A549 (cell line): ENCODE measurements at places on chromosomes 2 and 18.

- DNase-seq: no peak
Measured at GRCh38 chr2:23418461-23418911, 33.5 kb downstream of the KLHL29 start.

GRCh38 chr2:241096979-241097378, 5.1 kb downstream of the MTERF4 start:
- DNase-seq: no peak

- peak; percentile 81 for DNase-seq
Measured at GRCh38 chr2:73212448-73213176, 1.4 kb upstream of the SMYD5 start.

DNA sequence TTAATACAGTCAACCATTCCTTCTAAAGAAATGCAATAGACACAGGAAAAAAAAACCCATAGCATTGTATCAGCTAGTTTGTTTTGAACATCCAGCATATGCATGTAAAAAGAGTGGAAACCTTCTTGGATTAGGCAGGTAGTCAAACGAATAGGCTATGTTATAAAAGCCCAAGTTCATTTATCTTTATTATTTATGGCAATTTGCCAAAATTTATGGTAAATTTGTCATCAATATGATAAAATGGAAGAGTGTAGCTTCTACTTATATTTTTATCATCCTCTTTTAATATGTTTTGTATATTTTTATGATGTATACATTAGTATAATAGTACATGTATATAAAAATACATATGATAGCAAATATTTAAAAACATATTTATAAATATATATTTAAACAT, 23.9 kb downstream of the DSC1 start:
- DNase-seq: no peak

GRCh38 chr2:28321426-28321825, 71.2 kb upstream of the FOSL2 start:
- no peak for DNase-seq

DNA sequence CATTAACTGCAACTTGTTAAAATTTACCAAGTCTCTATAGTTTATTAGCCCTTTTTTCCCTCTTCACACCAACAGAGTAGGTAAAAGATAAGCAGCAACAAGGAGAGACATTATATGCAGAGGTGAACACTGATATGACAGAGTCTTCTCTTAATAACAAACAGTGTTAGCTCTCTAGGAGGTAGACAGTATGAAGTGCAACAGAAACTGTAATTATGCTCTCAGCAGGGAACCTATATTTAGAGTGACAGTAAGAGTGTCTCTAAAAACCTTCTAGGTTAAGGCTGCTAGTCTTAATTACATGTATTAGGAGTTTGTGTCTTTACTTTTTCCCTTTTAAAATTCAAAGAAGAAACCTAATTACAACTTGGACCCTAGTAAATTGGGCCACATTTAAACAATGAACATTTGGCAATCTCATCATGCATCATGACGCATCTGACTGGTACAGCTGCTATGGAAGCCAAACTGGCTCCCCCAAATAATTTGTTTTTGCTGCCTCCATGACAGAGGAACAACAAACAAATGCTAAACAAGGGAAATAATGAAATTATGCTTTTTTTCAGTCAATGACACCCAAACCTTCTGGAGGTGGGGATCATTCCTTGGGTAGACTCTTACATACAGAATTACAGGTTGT, 69.9 kb upstream of the MMADHC start:
- DNase-seq: no peak

DNA sequence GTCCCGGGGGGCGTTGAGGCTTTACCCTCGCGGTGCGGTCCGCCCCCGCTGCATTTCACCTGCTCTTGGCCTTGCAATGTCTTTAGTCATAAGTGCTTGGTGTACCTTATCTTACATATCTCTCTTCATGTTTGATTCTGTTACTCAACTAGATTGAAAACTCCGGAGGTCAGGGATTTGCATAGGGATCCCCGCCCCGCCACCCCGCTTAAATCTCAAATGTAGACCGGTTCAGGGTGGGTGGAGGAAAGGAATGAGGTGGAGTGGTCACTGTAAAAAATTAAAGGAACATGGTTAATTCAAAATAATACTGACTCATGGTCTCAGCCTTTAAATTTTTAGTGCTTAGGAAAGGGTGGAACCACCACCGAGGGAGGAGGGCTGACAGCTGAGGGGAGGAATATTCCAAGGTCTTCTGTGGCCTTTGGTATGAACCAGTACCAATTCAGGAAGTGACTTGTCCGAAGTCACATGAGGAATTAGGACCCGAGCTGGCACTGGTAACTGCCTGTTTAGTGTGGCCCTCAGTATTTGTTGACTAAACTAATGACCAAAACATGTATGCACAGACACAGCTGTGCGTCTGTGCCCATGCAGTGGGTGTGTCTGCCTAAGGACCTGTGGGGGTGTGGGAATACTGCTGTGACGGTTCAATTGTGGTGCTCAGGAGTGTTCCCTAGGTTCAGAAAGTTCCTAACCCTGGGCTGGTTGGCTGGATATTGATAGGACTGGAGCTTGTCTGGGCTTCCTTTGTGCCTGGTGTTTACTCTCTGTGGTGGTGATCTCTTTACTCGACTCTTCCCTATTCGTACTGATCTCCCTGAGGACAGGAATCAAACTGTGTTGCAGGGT, 1.0 kb downstream of the PLEKHB2 start:
- peak; percentile 13 for DNase-seq

DNA sequence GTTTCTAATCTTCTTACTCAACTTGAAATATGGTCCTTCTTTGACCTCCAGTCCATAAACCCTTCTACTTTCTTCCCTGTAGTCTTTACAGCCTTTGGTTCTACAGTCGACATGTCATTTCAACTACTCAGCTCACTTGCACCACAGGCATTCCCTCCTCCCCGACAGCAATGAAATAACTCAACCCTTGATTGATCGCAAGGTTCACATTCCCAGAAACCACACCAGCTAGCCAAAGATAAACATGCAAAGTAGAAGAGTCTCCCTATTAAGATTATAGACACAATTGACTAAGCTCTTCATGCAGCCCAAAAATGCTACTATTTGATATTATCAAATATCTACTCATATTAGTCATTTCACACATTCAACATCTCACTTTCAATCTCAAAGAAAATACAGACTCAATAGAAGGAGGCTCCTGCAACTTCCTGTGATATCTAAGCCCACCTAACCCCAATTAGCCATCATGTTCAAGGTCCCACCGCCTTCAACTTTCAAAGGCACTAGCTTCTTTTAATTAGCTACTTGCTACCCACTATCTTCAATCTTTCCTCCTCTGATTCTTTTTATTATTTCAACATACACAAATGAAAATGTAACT, 50.8 kb downstream of the RTTN start:
- DNase-seq: no peak

- DNase-seq: no peak
Measured at GRCh38 chr2:38672445-38673391, 6.8 kb downstream of the GALM start.

- DNase-seq: no peak
Measured at GRCh38 chr2:128354726-128355470, 36.2 kb upstream of the HS6ST1 start.

DNA sequence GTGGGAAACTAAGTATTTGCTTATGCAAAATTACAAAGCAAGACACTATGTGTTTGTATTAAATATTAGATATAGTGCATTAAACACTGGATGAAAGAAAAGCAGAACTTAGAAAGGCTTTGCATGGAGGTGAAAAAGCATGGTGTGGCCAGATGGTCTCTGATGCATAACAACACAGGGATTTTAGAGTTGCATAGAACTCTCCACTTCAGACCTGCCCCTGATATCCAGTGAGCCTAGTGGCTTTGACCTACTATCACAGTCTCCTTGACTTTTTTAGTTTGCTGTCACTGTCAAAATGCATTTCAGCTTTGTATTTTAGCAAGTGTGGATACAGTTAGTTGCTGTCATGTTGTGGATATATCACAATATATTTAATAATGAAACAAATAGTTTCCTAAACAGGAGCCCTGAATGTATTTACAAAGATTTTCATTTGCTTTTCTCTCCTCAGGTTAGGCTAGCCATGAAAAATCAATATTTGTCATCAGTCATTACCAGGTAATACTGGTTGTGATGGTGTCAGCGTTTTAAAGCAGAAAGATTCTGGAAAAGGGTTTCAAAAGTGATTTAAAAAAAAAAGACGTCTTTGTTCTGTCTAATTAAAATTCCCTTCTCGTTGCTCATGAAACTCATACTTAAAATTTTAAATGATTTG, 5.2 kb downstream of the CSRNP3 start:
- no peak for DNase-seq

DNA sequence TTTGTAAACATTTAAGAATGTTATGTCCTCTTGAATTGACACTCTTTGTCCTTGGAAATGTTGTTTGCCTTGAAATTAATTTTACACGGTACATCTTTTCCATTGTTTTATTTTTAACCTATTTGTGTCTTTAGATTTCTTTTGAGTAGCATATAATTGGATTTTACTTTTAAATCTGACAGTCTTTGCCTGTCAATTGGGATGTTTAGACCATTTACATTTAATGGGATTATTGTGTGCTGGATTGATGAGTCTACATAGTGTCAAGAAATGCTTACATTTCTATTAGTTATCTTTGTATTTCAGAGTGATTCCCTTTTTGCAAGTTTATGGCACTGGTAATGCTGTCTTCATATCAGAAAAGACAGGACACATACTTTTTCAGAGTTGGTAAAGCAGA, 61.5 kb downstream of the BABAM2 start:
- DNase-seq: no peak

DNA sequence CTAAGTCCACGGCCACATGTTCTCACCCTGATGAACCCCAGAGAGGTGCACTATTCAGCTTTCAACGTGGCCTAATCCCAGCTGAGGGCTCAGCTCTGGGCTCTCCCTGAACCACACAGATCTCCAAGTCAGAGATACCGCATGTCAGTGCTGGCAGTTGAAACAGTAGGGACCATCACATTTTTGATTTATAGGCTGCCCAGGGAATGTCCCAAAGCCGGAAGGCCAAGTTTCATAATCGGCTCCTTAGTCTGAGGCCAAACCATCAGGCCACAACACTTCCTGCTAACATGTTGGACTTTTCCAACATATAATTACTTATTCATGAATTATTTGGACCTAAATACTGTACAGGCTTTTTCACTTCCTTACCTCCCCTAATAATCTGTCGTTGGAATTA, 91.9 kb upstream of the KLHL29 start:
- DNase-seq: no peak

- no peak for DNase-seq
Measured at GRCh38 chr18:1102848-1103247, 198.2 kb downstream of the ADCYAP1 start.

DNA sequence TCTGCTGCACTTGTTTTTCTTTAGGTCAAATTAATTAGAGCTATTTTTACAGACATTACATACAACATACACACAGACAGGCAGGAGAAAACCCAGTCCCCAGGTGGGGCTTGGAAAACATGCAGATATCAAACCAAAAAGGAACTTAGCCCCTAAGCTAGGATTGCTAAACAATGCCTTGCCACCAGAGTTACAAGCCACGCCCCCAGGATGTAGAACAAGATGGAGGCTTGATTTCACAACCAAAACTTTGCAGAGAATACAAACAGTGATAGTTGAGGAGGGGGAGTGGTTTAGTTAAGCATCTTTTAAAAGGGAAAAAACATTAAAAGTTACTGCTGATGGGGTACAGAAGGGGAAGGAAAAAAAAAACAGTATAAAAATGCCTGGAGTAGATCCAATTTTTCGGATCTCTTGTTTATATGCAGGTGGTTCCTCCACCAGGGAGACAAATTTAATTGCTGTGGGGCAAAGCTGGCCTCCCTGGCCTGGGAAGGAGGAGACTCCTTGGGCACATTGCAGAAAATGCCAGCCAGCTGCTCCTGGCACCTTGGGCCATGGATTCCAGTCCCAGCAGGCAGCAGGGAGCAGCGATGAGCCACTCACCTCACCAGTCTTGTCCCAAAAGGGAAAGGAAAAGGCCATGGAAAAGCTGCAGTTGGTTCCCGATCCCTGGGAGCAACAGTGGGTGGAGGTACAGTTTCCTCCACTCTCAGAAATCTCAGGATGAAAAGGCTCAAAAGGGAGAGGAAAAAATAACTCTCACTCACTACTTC, 348.4 kb upstream of the REG3G start:
- DNase-seq: no peak

GRCh38 chr2:238722883-238723282, 125.0 kb upstream of the TWIST2 start:
- no peak for DNase-seq

DNA sequence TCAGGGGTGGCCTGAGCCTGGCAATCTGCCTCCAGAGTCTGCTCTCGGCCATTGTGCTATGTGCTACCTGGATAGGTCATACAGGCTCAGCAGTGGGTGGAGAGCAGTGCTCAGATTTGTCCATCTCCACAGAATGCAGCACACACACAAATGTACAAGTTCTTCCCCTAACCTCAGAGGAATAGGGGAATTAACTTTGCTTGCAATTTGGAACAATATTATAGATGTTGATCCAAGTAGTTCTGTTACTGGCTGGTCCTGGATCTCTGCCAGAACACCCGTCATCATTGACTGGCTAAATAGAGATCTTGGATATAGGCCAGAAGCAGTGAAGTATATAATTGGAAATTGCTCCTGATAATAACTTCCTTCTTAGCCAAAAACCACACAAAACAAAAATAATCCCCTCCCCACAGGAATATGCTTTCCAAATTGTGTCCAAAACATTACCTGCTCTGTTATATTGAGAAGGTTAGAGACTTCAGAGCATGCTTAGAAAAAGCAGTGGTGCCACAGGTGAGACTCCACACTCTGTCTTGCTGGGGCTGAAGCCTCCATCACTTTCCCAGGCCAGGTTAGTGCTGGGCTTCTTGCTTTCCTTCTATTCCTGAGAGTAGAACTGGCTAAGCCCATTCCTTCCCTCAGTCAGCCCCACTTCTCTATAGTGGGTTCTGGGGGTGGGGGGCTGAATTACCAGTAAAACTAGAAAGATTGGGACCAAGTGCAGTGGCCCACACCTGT, 38.8 kb downstream of the NCAPH start:
- no peak for DNase-seq

DNA sequence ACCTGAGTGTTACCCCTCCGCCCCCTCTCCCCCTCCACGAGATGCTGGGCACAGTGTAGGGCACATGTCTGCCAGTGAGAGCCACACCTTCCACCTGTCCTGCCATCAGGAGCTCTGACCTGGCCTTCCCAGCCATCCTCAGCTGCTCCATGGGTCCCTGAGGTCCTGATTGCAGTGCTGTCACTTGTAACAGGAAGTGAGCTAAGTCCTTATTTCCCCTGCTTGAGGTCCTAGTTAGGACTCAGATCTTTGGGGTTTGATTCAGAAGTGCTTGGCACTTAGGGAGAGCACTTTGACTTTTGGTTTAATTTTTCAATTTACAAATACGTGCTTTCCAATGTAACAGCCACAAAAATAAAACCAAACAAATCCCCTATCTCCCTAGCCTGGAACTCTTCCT, 125.5 kb downstream of the WDSUB1 start:
- DNase-seq: no peak

- DNase-seq: no peak
Measured at GRCh38 chr2:51290725-51291124, 258.8 kb upstream of the NRXN1 start.

GRCh38 chr18:79779700-79780190, 18.0 kb upstream of the KCNG2 start:
- no peak for DNase-seq

DNA sequence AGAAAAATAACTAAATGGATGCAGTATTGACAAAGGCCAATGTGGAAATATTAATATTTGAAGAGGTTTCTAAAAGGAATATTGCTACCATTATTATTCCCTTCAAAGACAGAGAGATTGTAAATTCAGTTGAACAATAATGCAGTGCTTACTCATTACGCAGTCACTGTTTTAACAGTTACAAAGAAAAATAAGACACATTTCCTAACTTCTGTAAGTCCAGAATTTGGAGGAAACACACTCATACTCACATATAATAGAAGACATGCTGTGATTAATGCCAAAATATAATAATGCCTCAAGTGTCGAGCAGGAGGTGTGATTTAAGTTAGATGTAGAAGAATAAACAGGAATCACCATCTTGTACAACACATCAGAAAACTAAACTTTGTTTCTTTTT, 389.2 kb downstream of the FBXO15 start:
- DNase-seq: no peak
